ENCODE measurements at places on chromosomes 16 and 17.

GRCh38 chr16:20383106-20384029 lies 21.2 kb downstream of the PDILT start:
- no peak for DNase-seq

DNA sequence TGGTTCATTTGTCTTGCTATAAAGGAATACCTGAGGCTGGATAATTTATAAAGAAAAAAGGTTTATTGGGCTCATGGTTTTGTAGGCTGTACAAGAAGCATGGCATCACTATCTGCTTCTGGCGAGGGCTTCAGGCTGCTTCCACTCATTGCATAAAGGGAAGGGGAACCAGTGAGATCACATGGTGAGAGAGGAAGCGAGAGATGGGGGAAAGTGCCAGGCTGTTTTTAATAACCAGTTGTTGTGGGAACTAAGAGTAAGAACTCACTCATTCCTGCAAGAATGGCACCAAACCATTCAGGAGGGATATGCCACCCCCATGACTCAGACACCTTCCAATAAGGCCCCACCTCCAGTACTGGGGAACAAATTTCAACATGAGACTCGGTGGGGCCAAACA lies 24.3 kb downstream of the SPECC1 start:
- DNase-seq = no peak

DNA sequence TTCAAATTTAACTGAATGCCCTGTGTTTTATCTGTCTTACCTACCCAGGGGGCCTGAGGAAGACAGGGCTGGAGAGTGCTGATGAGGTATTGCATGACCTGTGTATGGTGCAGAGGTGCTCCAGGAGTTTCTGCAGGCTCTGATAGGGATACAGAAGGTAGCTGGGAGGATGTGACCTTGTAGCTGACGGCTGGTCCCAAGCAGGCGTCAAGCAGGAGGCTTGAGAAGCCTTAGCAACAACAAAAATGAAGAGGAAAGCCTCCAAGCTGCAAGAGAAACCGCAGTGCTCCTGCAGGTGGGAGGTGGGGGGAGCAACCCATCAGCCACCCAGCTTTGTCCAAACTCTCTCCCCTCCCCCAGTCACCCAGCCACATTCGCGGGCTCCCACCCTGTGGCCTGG lies 40.4 kb downstream of the LAT start:
- peak; percentile 65 for DNase-seq

- no peak for DNase-seq
Observed at GRCh38 chr17:50607522-50608175, 27.0 kb upstream of the ABCC3 start.

GRCh38 chr17:69696650-69697049 lies 282.2 kb downstream of the MAP2K6 start:
- DNase-seq = no peak
